Suppressor macrophage treated with lipopolysaccharide for 4 hours (primary cell): ENCODE measurements at places on chromosomes 4 and X.
A peak's percentile ranks its signal among the peaks of the same experiment; 100 is the strongest.

GRCh38 chr4:86098691-86099090 is 261.2 kb downstream of the MAPK10 start:
- DNase-seq = no peak

- no peak for DNase-seq
These were observed 484.0 kb downstream of the NAF1 start for GRCh38 chr4:162682651-162683050.

GRCh38 chr4:142582340-142582739 is 263.8 kb downstream of the INPP4B start:
- DNase-seq = no peak

GRCh38 chrX:65871671-65872311 is 168.1 kb downstream of the VSIG4 start:
- peak; percentile 5 for DNase-seq

- DNase-seq = no peak
These were observed 194.7 kb upstream of the CXorf51B start for GRCh38 chrX:146614663-146615478.

- no peak for DNase-seq
These were observed 12.1 kb downstream of the NIPAL1 start for GRCh38 chr4:48028696-48029095.

GRCh38 chr4:54540931-54541330 is 116.8 kb upstream of the KIT start:
- DNase-seq = peak; percentile 6

DNA sequence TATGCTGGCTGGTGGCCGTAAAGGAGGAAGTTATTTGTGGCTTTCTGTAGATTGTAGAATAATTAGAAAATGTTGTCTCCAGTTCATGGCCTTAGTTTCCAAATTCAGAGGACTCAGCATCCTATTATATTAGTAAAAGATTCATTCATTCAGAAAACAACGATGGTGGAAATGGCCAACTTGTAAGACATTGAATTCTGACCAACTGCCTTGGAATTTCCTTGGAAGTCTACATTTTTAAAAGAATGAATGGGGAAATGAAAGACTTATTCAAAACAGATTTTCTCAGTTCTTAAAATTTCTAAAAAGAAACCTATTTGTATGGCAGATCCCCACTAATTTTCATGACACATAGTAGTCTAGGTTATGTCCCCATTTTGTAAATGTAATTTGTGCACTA is 561.5 kb downstream of the ANKRD50 start:
- DNase-seq = no peak

DNA sequence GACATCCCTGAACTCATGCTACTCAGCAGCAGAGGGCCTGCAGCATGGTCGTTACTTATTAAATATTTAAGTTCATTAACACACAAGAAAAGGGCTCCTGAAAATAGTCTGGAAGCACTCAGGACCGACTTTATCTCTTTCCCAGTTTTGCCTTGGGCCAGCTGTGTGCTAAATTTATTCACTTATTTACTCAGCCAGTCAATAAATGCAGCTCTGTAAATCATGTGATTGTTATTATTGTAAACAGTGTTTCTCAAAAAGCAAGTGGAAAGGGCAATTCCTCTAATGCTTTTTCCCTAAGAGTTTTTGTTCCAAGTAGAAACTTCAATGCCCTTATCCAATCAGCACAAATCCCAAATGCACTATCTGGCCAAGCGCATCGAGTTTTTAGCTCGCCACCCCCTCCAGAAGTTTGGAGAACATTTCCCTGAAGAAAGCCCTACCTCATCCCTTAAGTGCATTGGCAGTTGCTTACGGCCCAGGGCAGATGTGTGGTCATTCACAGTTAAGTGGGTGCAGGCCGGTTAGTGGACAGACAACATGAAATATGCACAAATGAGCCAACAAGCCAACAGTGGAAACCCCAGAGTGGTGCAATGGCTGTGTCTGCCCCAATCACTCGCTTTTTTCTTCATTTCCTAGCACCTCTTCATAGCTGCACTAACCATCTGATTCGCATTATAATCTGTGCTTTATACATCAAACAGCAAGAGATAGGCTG is 125.8 kb downstream of the SMIM20 start:
- DNase-seq = peak; percentile 21

GRCh38 chr4:158625544-158625943 is 46.1 kb downstream of the C4orf46 start:
- no peak for DNase-seq

GRCh38 chr4:168511780-168512489 is 15.1 kb downstream of the PALLD start:
- DNase-seq = no peak

DNA sequence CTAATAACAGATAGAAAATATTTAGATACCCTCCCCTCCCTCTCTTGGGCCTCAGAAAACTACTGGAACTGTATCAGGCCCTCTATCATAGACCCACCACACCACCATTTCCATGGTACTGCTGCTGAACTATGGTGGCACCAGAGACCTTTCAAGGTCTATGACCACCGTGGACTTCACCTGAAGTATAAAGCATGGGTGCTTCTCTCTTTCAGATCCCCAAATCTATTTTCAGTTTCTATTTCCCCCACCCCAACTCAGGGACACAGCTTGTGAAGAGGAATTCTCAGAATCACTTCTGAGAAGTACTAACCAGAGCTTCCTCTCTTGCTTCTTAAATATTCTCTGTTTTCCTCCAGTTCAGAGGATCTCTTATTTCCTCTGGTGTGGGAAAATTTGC is 840.8 kb upstream of the HTR2C start:
- no peak for DNase-seq

GRCh38 chr4:112099701-112100297 is 45.5 kb upstream of the FAM241A start:
- peak; percentile 71 for DNase-seq

GRCh38 chr4:73754934-73755333 is 14.6 kb downstream of the CXCL8 start:
- no peak for DNase-seq

DNA sequence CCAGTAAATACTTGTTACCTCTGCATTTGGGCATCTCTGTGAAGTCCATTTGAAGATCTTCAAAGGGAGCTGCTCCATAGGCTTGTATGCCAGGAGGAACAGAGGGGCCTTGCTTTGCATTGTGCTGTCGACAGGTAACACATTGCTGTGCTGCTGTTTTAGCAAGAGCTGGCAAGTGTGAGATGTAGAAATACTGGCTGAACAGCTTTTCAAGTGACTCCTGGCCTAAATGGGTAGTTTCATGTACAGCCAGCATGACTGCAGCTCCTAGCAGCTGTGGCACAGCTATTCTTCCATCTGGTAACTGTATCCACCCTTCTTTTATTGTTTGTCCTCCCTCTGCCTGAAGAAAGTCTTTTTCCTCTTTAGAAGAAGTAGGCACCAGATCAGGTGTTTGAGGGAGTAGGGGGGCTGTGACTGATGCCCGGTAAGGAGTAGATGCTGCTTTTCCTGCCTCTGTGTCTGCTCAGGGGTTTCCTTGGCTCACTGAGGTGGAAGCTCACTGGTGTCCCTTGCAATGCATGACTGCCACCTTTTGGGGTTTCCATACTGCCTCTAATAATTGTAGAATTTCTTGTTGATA is 965.3 kb downstream of the CCSER1 start:
- DNase-seq = no peak

DNA sequence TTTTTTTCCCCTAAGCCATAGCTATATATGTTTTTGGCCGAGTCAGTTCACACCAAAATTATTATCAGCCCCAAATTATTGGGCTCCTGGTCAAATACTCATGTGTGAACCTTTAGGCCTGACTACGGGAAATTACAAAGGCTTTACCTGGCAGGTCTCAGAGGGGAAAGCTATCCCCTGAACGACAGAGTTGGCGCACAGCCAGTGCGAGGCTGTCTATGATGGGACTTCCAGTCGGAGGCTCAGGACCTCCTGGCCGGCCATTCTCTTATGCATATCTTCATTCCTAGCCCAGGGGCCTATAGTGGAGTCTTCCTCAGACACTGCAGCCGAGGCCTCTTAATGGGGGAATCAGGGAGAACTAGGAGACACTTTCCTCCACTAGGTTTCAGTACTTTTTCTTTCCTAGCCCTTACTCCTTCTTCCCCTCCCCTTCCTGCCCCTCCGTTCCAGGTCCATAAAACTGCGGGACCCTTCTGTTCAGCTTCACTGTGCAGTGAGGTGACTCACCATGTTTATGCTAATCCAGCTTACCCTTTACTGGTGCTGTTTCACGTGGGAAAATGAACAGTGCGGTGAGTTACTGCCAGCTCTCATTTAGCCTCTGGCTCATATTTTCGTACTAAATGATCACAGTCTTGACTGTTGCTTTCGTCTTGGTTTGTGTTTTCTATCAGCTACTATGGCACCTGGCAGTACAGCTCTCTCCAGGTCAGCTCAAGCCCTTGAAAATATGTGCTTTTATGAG is 533.9 kb downstream of the FSTL5 start:
- no peak for DNase-seq

DNA sequence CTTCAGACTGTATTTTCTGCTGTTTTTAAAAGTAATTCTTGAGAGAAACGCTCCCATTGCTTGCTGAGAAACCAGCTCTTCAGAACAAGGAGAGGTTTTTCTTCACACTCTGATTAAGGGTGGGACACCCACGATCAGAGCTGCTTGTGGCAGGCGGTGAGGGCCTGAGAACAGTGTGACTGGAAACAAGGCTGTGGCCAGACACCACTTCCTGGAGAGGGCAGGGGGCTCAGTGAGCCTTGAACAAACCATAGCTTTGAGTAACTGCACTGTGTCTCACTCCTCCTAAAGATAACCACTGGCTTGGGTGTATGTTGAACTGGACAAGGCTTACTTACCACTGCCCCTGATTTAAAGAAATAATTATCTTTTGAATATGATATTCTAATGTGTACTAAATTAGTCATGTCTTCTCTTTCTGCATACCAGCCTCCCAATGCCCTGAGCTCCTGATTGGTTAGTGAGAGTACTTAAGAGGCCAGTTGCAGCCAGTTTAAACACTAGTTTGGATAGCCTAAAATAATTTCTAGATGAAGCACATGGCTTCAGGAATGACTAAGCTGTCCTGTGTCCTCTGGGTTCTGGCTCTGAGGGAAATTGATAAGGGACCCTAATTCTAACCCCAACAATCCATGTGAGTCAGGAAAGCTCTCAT is 3.7 kb upstream of the GPR82 start:
- no peak for DNase-seq

DNA sequence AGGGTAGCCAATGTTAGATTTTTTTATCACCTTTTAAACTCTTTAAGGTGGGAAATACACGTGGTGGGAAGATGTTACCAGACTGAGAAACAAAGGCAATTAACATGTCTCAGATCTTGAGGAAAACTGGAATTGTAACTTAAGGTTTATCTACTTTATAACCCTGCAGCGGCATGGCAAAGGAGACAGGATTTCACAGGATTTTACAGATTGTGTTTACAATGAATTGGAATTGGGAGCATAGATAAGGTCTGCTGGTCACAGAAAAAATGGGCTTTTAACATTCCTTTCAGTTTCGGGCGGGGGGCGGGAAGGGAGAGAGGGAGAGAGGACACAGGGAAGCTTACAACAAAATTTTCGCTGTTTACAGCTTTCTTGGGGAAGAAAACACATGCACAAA is 467.5 kb upstream of the CT83 start:
- DNase-seq = no peak

DNA sequence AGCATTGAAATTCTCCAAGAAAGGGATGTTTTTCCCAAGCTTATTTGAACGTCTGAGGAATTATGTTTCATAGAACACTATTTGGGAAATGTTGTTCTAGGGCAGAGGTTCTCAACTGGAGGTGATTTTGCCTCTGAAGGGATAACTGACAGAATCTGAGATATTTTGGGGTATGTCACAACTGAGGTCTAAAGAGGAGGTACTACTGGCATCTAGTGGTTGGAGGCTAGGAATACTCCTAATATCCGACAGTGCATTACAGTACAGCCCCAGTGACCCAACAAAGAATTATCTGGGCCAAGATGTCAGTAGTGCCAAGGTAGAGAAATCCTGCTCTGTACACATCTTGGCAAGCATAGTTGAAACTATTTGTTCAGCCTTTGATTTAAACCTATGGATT is 6.4 kb downstream of the HSPA4L start:
- peak; percentile 9 for DNase-seq

GRCh38 chr4:21113496-21114223 is 413.4 kb downstream of the PACRGL start:
- no peak for DNase-seq

DNA sequence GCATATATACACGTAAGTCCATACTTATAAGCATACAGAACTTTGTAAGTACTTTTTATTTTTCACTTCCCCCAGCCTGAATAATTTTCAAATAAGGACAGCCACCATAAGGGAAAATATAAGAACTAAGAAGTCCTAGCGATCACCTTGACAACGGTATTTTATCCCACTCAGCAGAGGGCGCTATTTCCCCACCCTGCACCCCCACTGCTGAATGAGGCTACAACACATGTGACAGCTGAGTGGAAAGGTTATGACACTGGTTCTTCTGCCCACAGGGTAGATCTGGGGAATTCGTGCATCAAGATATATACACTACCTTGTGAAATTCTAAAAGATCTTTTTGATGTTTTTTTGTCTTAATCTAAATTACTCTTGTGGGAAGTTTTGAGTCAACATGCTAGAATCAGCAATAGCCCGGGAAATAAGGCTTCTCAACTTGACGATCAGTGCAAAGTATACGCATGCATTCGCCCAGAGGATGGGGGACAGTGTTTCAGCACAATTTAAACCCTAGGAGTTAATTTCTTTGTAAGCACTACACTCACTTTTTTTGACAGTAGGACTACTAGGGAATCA is 151.5 kb downstream of the CORIN start:
- DNase-seq = peak; percentile 78

- DNase-seq = no peak
These were observed 344.9 kb downstream of the BCOR start for GRCh38 chrX:39752815-39753214.

DNA sequence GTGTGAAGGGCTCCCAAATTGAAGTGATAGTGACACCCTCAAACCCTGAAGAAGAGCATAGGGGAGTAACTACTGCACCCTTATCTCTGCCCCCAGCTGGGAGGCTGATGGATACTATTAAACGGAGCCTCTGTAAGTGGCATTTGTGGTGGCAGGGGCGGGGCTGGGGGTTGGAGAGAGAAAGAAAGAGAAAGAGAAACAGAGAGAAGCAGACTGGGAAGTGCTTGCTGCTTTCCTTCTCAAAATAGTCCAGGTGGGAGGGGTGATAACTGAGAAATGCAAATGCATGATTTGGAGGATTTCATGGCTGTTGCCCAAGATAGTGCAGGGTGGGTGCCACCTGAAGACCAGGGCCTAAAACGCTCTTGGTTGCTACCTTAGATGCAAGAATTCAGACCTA is 253.5 kb upstream of the GATB start:
- DNase-seq = peak; percentile 41

DNA sequence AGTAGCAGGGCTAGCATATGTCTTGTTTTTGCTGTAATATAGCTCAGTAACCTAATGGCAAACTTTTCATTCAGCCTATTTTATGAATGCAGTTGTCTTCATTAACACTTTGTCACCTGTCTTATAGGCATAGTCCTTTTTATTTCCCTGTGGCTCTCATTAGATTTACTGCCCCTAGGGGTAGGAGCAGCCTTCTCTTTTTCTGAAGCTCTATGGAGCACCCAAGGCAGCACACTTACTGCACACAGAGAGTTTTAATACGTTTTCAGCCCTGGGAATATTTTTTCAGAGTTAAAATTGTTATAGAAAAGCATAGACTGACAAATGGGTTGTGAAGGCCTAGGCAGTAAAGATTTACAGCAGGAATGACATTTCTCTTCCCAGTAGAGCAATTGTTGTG is 406.8 kb downstream of the TMA16 start:
- DNase-seq = no peak

- DNase-seq = no peak
These were observed 137.5 kb downstream of the AMMECR1 start for GRCh38 chrX:110180176-110180927.
